ENCODE measurements at places on chromosomes 1 and 21. TPM values are rescaled to one million over a fixed set of nuclear protein-coding genes. Genes with fewer than 3 reads are reported as not detected.

DNA sequence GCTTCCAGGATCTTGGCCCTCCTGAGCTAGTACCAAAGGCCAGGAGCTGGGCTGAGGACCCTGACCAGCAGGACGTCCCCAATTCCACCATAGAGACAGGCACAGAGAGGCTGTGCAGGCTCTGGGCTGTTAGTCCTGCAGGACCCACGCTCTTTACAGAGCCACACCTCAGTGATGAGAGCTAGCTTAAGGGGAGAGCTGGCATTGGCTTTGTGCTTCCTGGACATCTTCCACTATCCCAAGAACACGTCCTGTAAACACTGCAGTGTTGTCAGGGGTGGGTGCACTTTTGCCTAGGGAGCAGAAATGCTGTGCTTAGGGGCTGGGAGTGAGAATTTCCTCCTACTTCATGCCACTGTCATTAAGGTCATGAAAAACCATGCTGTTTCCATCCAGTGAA, 91.7 kb upstream of the EDN2 start:
- DNase-seq = no peak

DNA sequence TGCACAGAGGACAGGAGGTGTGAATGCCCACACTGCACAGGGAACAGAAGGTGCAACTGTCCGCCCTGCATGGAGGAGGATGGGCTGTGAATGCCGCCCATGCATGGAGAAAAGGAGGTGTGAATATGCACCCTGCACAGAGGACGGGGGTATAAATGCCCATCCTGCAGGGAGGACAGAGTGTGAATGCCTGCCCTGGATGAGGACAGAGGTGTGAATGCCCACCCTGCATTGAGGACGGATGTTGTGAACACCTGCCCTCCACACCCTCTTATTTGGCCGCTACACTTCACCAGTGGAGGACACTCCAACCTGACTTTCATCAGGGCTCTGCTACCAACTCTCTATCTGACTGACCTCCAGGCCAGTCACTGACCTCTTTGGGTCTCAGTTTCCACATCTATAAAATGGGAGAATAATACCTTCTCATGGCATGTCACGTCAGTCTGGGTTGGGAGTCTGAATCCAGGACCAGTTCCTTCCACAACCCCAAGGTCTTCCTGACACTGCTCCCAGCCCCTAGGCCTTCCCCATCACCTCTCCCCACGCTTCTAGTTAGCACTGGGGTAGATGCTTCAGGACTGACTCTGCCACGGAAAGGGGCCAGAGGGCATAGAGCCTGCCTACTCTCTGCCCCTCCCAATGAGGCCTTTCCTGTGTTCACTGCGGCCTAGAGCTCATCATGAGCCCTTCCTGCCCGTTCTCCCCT, 28.4 kb downstream of the ZBTB17 start:
- DNase-seq = no peak

DNA sequence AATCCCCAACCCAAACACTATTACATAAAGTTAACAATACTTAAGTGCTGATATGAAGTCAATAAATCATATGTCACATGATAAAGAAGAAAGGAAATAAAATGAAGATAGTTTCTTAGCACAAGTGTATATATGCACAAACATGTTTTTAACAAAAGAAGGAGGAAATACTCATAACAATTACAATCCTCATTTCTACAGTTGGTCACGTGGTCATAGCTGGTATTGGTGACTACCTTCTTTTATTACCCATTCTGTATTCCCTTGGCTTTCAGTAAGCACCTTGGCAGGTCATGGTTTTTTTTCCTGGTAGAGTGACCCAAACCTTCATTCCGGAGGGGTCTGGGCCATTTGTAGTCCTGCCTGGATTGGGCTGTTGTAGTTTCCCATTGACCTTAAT, 137.1 kb upstream of the KCND3 start:
- no peak for DNase-seq

- peak; percentile 28 for DNase-seq
Measured at GRCh38 chr1:65235867-65236805, 73.2 kb upstream of the DNAJC6 start.

TBX19 gene
- 2.2 TPM for polyA plus RNA-seq

Measured in naive thymus-derived CD4-positive, alpha-beta T cell (primary cell).